Caki2 (cell line): ENCODE measurements at places on chromosomes 13 and 19.
A peak's percentile ranks its signal among the peaks of the same experiment; 100 is the strongest.

DNA sequence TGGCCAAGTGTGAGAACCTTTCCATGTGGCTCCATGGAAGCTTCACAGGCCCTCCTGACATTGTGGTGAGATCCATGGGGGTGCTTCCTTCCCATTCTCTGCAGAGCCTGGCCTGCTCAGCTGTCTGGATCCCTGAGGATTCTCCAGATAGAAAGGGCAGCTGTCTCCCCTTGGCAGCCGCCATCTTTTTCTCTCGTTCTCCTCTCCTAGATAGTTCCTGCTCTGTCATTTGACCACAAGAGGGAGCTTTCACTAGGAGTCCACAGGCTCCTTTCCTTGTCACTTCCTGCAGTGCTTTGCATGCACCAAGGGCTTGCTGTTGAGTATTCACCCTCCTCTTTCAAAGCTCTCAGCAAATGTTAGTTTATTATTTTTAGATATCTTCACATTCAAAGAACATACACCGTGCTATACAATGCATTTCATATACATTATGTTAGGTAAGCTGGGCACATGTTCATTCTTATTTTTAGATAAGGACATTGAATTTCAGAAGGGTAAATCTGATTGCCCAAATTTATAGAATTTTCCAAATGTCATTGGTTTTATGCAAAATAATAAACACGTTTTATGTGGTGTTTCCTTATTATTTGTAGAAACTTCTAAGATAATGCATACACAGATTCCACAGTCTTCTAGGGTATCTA lies 133.2 kb downstream of the FRY start:
- peak; percentile 62 for DNase-seq

GRCh38 chr19:52170863-52171320 lies 529 bp downstream of the ZNF836 start:
- DNase-seq = no peak

GRCh38 chr19:1843116-1843515 lies 5.2 kb downstream of the REXO1 start:
- DNase-seq = no peak

GRCh38 chr19:48560095-48560530 lies 8.1 kb downstream of the SULT2B1 start:
- no peak for DNase-seq

GRCh38 chr13:64289702-64290101 lies 2874.1 kb upstream of the PCDH20 start:
- no peak for DNase-seq

DNA sequence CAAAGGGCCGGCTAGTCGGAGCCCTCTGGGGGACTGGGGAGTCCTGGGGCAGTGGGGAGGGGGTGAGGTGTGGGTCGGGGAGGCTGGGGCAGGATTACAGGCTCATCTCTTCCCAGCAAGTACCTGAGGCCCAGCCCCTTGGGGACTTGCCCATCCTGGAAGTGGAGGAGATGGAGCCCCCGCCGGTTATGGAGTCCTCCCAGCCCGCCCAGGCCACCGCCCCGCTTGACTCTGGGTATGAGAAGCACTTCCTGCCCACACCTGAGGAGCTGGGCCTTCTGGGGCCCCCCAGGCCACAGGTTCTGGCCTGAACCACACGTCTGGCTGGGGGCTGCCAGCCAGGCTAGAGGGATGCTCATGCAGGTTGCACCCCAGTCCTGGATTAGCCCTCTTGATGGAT lies 9.9 kb downstream of the PALM3 start:
- no peak for DNase-seq

- no peak for DNase-seq
Measured at GRCh38 chr13:98370806-98371515, 193.9 kb upstream of the RNF113B start.

DNA sequence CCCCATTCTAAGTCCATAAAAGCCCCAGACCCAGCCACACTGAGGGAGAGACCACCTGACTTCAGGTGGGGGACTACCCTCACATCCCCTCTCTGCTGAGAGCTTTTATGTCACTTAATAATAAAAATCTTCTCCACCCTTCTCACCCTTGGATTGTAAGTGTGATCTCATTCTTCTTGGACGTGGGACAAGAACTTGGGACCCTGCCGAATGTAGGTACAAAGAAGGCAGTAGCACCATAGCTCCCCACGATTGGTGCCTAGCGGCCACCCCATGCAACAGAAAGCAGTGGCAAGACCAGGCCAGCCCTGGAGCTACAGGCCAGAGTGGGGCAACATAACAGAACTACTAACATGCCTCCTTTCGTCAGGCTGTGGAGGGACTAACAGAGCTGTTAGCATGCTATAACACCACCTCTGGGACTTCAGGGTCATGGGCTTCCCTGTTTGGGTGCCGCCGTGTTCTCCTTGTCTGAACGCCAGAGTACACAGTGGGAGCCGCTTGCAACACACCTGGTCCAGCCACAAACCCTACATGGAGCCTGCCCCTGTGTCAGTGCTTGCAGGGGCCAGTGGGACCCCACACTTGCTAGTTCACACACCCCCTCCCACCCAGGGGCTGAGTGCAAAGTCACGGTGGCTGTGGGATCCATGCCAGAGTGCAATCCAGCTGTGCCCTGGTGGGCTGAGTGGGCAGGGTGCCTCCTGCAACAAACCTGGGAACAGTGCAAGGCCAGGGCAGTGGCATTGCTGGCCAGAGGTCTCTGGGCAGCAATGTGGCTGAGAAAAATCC lies 5.2 kb upstream of the FBXO17 start:
- DNase-seq = peak; percentile 27

DNA sequence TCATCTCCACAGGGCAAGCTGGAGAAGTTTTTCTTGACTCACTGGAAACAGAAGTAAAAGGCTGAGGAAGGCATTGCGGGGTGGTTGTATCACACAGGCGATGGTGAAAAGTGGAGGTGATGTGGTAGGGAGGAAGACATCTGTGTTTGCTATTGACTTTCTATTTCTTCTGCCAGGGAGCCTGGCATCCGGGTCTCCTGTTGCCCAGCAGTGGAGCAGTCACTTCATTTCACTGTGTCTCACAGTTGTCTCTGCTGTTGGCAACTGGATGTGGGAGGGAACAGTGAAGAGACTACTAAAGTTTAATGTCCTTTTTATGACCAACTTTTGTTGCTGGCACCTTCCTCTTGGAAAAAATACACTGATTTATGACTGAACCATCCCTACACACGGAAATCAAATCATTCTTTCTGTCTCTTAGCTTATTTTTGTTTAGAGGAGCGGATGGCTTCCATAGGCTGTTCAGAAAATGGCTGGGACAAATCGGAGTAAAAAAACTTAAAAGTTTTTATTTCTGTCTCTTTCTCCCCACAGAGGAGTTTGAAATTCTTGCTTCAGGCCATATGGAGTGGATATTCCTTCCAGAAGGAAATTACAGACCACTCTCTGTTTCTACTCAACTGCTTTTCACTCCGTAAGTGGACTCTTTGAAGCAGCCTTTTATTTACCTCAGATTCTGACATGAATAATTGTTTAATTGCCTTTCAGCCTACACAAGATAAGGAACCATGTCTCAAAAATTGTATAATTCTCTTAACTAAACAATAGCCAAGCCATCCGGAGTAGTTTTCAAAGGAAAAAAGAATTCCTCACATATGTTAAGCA lies 23.8 kb upstream of the MEDAG start:
- DNase-seq = no peak

- peak; percentile 51 for DNase-seq
Measured at GRCh38 chr13:63948045-63948444, 2532.4 kb upstream of the PCDH20 start.

DNA sequence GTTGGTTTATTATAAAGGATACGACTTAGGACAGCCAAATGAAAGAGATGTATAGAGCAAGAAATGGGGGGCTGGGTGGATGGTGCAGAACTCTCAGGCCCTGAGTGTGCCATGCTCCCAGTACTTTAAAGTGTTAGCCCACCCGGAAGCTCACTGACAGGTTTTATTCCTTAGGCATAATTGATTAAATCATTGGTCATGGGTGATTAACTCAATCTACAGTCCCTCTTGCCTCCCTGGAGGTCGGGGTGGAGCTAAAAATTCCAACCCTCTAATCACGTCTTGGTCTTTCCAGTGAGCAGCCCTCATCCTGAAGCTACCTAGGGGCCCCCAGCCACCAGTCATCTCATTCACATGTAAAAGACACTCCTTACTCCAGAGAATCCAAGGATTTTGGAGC lies 9.9 kb upstream of the LEUTX start:
- no peak for DNase-seq

- no peak for DNase-seq
Measured at GRCh38 chr13:40274103-40274502, 392.3 kb downstream of the FOXO1 start.

- DNase-seq = no peak
Measured at GRCh38 chr13:64765636-64766035, 2464.5 kb downstream of the PCDH9 start.

DNA sequence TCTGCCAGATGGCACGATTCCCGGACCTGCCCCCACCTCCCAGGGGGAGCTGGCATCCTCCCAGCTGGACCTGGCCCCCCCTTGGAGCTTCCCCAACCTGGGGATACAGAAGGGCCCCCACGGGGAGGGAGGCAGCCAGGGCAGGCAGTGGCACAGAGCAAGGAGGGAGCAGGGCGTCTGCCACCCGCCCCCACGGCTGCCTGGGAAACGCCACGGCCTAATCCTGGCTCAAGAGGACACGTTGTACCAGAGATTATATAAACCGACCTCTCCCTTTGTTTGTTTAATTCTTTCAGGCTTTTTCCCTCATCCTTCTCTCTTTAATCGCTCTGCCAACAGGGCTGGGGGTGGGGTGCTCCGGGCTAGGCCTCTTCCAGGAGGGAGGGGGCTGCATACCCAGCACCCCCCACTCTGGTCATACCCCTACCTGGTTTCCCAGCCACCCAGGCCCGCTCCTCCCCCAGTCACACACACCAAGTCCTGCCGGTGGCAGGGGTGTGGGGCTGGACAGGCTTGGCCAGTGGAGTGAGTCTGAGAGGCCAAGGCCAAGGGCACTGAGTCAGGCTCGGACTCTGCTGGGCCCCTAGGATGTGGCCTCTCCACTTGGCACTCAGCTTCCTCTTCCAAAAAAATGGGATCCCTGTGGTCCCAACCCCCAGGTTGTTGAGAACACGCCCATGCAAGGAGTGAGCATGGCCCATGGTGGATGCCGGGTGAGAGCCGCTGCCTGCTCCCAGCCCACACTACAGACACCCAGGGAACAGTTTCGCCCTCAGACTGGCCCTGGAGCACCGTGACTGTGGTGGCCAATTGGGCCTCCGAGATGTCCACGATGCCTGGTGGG lies 29.5 kb upstream of the NFIC start:
- DNase-seq = peak; percentile 83
